ENCODE measurements at places on chromosomes 4 and X.

- H3K4me1 ChIP-seq, result no peaks in the 10 kb centered on the region
- no peak overlapping the region for H3K27ac ChIP-seq
- H3K4me3 ChIP-seq, result no peak overlapping the region
- DNase-seq, result no peak
- no peaks in the 10 kb centered on the region for H3K36me3 ChIP-seq
Observed at GRCh38 chr4:7334521-7335275, 100.0 kb downstream of the PSAPL1 start.

DNA sequence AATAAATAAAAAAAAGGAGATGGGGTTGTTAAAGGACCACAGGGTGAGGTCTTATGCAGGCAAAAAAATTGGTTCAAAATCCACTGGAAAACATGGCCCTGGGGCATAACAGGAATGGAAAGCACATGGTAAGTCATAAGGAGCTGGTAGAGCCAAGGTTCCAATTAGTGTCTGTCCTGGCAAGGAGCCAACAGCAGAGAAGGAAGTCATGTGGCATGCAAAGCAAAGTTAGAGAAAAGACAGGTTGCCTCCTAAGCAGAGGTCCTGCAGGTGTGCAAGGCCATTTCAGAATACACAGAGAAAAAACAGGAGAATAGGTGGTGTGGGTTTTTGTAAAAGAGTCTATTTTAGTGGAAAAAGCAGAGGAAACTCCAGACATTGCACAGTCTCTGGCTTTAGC, 1881.7 kb downstream of the ARAP2 start:
- no peak for DNase-seq
- H3K27me3 ChIP-seq, result no peaks in the 10 kb centered on the region
- H3K27ac ChIP-seq, result no peak overlapping the region
- H3K4me3 ChIP-seq, result no peak overlapping the region

- no peak overlapping the region for H3K27ac ChIP-seq
- H3K4me3 ChIP-seq, result no peak overlapping the region
- no peaks in the 10 kb centered on the region for H3K36me3 ChIP-seq
- peaks cover 14% of the 10 kb centered on the region for H3K27me3 ChIP-seq
- DNase-seq, result no peak
Observed at GRCh38 chrX:108070891-108071290, 20.5 kb downstream of the PSMD10 start.

DNA sequence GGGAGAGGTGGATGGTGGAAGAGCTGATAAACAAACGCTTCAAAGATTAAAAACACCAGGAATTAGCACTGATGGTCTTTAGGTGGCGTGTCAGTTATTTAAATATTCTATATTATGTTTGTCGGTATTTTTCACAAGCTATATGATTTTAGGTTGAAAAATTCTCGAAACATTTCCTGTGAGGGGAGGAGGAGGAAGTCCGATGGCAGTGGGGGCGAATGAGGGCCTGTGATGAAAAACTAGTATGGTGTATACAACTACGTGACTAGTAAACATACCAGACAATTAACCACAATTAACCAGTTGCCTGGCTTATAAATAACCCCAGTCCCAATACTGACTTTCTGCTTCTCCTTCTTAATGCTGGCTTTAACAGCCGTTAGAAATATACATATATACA, 595 bp upstream of the NAP1L2 start:
- no peaks in the 10 kb centered on the region for H3K36me3 ChIP-seq
- H3K4me3 ChIP-seq, result peak overlapping the region; percentile 79
- peaks cover 6% of the 10 kb centered on the region for H3K4me1 ChIP-seq
- peaks cover 2% of the 10 kb centered on the region for H3K27me3 ChIP-seq
- no peak for DNase-seq

- peaks cover 11% of the 10 kb centered on the region for H3K4me1 ChIP-seq
- no peak overlapping the region for H3K4me3 ChIP-seq
- H3K27me3 ChIP-seq, result peaks cover 5% of the 10 kb centered on the region
Observed at GRCh38 chrX:70998411-70999027, 67.6 kb upstream of the SLC7A3 start.

GRCh38 chr4:94406668-94407437, 44.9 kb upstream of the PDLIM5 start:
- H3K4me3 ChIP-seq, result no peak overlapping the region
- peaks cover 3% of the 10 kb centered on the region for H3K36me3 ChIP-seq
- H3K27me3 ChIP-seq, result peaks cover 35% of the 10 kb centered on the region
- no peak overlapping the region for H3K27ac ChIP-seq
- H3K4me1 ChIP-seq, result peaks cover 2% of the 10 kb centered on the region
- DNase-seq, result peak; percentile 18

GRCh38 chr4:104726002-104726401, 231.3 kb upstream of the CXXC4 start:
- no peak overlapping the region for H3K4me3 ChIP-seq
- H3K27ac ChIP-seq, result no peak overlapping the region
- peaks cover 2% of the 10 kb centered on the region for H3K4me1 ChIP-seq
- no peak for DNase-seq

GRCh38 chr4:17310269-17310652, 201.6 kb downstream of the QDPR start:
- H3K36me3 ChIP-seq, result no peaks in the 10 kb centered on the region
- H3K4me1 ChIP-seq, result no peaks in the 10 kb centered on the region
- H3K4me3 ChIP-seq, result no peak overlapping the region
- peaks cover 17% of the 10 kb centered on the region for H3K27me3 ChIP-seq

DNA sequence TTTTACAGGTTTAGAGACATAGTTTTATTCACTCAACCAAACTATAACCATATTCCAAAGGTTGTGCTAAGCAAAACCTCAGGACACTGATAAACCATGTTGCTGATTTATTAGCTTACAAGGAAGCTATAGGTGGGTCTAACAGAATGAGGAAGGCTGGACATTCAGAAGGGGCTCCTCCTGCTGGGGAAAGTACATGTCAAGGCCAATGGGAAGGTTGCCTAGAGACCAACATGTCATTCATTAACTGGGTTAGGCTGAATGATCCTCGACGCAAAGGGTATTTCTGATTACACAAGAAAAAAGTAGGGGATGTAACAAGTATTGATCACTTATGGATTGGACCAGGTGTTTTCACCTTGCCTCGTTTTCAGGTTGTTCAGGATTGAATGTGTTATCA, 30.3 kb downstream of the SLC10A6 start:
- no peak overlapping the region for H3K27ac ChIP-seq
- H3K4me1 ChIP-seq, result no peaks in the 10 kb centered on the region
- DNase-seq, result no peak
- no peak overlapping the region for H3K4me3 ChIP-seq
- H3K27me3 ChIP-seq, result no peaks in the 10 kb centered on the region

DNA sequence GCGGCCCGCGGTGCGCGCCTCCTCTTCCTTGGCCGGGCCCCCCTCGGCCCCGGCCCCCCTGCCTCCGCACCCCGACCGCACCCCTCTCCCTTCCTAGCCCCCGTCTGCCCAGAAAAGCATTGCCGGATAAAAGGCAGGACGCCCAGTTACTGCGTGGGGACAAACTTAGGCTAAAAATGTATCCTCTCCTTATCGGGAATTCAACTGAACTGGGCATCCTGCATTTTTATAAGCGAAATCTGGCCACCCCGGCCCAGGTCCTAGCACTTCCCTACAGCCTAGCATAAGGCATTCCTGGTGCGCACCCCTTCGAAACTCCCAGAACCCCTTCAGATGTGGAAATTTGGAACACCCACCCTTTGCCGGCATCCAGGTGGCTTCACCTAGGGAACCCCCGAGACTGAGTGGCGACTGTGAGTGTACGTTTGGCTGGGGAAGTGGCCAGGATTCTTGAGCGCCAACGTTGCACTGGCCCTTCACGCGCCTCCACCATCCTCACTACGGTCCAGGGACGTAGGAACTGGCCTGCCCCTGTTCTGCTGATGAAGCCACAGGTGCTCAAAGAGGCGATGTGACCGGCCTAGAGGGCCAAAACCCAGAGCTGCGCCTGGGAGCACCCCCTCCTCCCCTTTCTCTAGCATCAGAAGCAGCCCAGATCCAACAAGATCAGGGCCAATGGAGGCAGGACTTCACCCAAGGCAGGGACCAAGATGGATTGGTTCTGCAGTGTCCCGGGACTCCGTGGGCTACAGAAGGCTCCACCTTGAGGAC, 5.7 kb upstream of the RNF4 start:
- peaks cover 18% of the 10 kb centered on the region for H3K4me1 ChIP-seq
- peaks cover 19% of the 10 kb centered on the region for H3K27me3 ChIP-seq
- H3K36me3 ChIP-seq, result peaks cover 6% of the 10 kb centered on the region
- no peak overlapping the region for H3K27ac ChIP-seq

DNA sequence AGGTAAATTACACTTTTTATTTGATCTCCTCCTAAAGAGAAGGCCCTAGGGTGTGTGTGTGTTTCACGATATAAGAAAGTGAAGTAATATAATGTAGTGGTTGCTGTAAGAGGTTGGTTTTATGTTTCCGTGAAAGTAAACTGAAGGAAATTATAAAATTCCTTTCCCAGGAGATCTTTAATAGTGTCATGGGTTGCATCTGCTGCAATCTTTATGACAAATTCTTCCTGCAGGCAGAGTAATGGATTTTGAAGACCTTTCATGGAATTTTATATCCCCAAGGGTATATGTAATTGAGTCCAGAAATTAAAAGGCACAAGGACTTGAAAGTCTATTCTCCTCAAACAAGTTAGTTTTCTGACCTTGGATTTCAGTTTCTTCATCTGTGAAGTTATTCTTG, 538.6 kb downstream of the ANKRD50 start:
- H3K36me3 ChIP-seq, result no peaks in the 10 kb centered on the region
- no peaks in the 10 kb centered on the region for H3K27me3 ChIP-seq
- DNase-seq, result no peak

DNA sequence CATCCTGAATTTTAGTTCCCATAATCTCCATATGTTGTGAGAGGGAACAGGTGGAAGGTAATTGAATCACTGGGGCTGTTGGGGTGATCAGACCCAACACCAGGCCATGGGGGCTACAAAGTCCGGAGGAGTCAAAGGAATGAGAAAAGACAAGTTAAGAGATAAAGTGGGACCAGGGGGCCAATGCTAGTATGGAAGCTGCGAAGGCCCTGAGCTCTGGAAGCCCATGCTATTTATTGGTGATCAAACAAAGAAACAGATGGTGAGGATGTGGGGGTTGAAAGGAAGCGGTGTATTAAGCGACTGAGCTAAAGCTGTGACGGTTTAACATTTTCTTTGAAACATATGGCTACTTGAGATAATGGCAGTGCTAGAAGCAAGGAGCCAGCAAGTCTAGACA, 132.8 kb downstream of the PDGFC start:
- no peaks in the 10 kb centered on the region for H3K27me3 ChIP-seq
- no peak for DNase-seq
- no peak overlapping the region for H3K27ac ChIP-seq
- no peaks in the 10 kb centered on the region for H3K4me1 ChIP-seq
- H3K36me3 ChIP-seq, result no peaks in the 10 kb centered on the region
- H3K4me3 ChIP-seq, result no peak overlapping the region

GRCh38 chr4:69951602-69952001, 13.9 kb downstream of the CSN2 start:
- no peak for DNase-seq
- H3K27me3 ChIP-seq, result no peaks in the 10 kb centered on the region
- H3K36me3 ChIP-seq, result no peaks in the 10 kb centered on the region

DNA sequence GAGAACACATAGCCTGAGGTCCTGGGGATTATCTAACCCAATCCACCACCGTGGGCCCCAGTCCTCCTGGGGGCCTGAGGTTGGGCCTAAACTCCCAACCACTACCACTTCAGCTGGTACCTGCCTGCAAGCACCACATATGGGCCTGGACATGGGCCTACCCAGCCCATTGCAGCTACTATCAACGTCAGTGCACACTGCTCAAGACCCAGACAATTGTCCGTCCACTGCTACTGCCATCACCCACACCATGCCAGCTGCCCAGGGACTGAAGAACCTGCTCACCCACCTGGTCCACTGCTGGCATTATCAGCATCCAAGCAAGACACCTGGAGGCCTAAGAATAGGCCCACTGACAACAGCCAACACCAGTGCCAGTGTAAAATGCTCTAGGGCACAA, 88.1 kb downstream of the COL4A5 start:
- no peak overlapping the region for H3K27ac ChIP-seq
- no peak overlapping the region for H3K4me3 ChIP-seq
- H3K4me1 ChIP-seq, result no peaks in the 10 kb centered on the region
- H3K27me3 ChIP-seq, result no peaks in the 10 kb centered on the region
- DNase-seq, result no peak
- H3K36me3 ChIP-seq, result no peaks in the 10 kb centered on the region

- H3K27ac ChIP-seq, result no peak overlapping the region
- H3K4me3 ChIP-seq, result no peak overlapping the region
- H3K36me3 ChIP-seq, result no peaks in the 10 kb centered on the region
- no peak for DNase-seq
- H3K4me1 ChIP-seq, result peaks cover 6% of the 10 kb centered on the region
Observed at GRCh38 chr4:100933628-100934027, 413.7 kb downstream of the PPP3CA start.

DNA sequence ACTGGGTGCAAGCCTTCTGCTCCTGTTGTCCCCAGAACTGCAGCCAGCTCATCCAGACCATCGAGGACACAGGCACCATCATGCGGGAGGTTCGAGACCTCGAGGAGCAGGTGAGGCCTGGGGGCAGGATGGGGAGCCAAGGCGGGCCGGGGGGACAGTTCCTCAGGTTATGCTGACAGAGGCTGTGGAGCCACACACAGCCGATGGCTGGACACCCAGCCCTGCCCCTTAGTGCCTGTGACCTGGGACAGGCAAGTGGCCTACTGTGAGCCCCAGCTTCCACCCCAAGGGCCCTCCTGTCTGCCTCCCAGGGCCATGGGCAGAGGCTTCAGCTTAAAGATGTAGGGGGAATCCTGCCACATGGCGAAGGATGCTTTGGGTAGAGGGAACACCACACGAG, 14.3 kb downstream of the CCDC22 start:
- no peak for DNase-seq
- peaks cover 45% of the 10 kb centered on the region for H3K36me3 ChIP-seq
- no peak overlapping the region for H3K4me3 ChIP-seq
- no peaks in the 10 kb centered on the region for H3K27me3 ChIP-seq

GRCh38 chr4:38323141-38323641, 340.8 kb upstream of the KLF3 start:
- H3K36me3 ChIP-seq, result no peaks in the 10 kb centered on the region
- H3K27me3 ChIP-seq, result peaks cover 20% of the 10 kb centered on the region
- no peak overlapping the region for H3K27ac ChIP-seq
- DNase-seq, result no peak
- H3K4me3 ChIP-seq, result no peak overlapping the region

GRCh38 chr4:16259889-16260246, 33.6 kb upstream of the TAPT1 start:
- H3K4me3 ChIP-seq, result no peak overlapping the region
- peaks cover 22% of the 10 kb centered on the region for H3K4me1 ChIP-seq
- H3K27me3 ChIP-seq, result no peaks in the 10 kb centered on the region
- H3K36me3 ChIP-seq, result peaks cover 13% of the 10 kb centered on the region
- H3K27ac ChIP-seq, result peak overlapping the region; percentile 51

DNA sequence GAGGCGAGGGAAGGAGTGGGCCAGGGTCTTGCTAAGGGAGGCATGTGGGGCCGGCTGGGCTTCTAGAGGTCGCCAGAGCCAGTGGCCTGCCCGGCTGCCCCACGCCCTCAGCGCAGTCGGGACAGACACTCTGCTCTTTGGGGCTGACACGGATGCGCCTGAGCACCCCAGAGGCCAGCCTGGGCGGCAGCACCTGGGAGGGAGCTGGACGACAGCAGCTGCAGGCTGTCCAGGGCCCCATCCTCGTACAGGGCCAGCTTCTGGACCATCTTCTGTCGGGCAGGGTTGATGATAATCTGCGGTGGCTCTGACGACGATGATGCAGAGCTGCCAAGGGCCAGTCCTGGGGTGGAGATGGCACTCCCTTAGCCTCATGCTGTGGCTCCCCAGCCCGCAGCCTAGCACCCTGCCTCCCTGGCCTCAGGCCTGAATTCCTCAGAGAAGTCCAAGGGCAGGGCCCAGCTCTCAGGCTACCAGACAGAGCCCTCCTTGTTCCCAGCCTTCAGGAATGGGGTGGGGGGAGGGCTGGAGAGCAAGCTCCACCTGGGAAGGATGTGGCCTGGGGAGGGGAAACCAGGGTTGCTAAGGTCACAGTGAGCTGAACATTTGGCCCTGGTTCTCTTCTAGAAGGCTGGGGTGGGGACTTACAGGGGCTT, 7.2 kb downstream of the IRAK1 start:
- H3K4me1 ChIP-seq, result peaks cover 7% of the 10 kb centered on the region
- no peak overlapping the region for H3K4me3 ChIP-seq
- H3K27me3 ChIP-seq, result no peaks in the 10 kb centered on the region
- DNase-seq, result no peak
- no peak overlapping the region for H3K27ac ChIP-seq

Measured in activated T-helper 2 cell treated with anti-CD3 and anti-CD28 coated beads, Interferon-gamma antibody, Interleukin-2, Interleukin-4, amounts not matched to agents 10 μg/mL and 5 μg/mL and 100 μg/mL, durations not matched to agents 14 hours and 24 hours and 36 hours (primary cell).